Gastroesophageal sphincter (tissue), 4 donors: ENCODE measurements at places on chromosomes 11 and 22.

DNA sequence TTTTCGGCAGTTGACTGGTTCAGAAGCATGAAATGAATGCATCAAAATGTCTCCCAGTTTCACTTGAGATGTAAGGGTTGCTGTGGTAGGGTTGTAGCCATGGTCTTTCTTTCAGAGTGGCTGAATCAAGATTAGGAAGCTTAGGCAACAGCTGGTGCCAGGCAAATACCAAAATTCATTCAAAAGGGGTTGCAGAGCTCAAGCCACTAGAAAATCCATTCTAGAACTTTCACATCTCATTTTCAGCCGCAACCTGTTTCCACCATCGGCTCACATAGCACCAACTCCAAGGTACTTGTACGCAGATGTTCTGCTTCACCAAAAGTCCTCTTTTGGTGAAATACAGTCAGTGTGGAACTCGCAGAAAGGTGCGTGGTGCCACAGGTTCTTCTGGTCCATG is 40.5 kb upstream of the STK33 start:
- ATAC-seq = no peak

DNA sequence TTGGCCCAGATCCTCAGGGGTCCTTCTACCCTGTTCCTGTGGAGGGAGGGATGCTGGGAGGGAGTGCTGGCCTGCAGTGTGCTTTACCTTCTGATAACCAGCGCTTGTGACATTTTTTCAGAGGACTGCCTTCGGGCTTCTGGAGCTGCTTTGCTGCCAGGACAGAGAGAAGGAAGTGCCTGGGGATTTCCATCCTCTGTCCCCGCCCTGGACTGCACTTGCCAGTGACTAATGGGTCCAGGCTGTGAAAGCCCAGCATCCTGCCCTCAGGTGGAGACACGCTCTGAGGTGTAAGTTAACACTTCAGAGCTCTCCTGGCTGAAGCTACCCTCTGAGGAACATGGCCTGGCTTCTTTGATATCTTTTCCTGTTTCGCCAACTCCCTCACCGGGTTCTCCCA is 158.7 kb upstream of the SYT13 start:
- ATAC-seq = no peak

DNA sequence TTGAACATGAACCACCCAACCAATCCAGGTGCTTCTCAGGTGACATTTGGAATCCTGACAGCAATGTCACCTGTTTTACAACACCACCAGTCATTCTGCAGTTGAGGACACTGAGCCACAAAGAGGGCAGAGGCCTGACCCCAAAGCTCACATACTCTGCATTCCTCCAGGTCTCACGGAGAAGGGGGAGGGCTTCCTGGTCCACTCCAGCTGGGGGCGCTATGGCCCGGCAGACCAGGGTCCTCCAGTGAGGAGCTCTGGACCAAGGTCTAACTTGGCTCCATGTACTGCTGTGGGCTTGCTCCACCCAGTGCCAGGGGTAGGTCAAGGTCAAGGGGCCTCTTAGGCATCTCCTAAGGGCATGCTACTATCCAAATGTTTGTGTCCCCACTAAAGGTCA is 1.5 kb upstream of the PNPLA3 start:
- ATAC-seq = no peak

DNA sequence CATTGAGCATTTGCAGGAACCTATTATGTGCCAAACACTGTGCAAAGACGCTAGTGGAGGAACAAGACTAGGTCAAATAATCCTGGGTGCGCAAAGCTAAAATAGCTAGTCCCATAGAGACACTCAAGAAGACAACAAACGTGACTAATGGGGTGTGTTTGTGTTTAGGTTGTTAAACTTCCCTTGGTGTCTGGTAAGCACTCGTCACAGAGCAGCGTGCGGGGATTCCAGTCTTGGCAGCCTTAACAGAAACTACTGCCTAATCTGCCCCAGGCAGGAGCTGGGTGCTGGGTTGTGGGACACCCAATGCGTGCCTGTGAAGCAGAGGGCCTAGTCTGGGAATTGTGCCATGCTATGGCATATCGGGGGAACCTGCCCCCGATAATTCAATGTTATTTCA is 10.8 kb upstream of the CALCB start:
- ATAC-seq = no peak

GRCh38 chr11:68137833-68138232 is 16.6 kb upstream of the CHKA start:
- no peak for ATAC-seq

DNA sequence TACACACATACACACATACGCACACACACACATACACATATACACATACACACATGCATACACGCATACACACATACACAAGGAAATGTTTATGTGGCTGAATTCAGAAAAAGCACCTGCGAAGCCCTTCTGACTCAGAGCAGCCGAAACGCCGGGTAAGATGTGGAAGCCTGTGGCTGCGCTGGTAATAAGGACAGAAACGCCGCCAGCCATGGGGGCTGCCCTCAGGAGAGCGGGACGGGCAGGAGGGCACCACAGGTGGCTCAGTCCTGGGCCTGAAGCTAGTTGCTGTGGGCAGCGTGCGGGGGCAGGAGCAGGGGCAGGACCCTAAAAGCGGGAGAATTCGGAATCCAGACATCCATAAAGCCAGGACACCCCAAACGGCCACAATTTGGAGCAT is 378.3 kb downstream of the BRD1 start:
- no peak for ATAC-seq

- no peak for ATAC-seq
Observed at GRCh38 chr11:76102802-76103201, 103.5 kb downstream of the WNT11 start.

GRCh38 chr11:65557280-65558001 is 718 bp downstream of the LTBP3 start:
- ATAC-seq = no peak

DNA sequence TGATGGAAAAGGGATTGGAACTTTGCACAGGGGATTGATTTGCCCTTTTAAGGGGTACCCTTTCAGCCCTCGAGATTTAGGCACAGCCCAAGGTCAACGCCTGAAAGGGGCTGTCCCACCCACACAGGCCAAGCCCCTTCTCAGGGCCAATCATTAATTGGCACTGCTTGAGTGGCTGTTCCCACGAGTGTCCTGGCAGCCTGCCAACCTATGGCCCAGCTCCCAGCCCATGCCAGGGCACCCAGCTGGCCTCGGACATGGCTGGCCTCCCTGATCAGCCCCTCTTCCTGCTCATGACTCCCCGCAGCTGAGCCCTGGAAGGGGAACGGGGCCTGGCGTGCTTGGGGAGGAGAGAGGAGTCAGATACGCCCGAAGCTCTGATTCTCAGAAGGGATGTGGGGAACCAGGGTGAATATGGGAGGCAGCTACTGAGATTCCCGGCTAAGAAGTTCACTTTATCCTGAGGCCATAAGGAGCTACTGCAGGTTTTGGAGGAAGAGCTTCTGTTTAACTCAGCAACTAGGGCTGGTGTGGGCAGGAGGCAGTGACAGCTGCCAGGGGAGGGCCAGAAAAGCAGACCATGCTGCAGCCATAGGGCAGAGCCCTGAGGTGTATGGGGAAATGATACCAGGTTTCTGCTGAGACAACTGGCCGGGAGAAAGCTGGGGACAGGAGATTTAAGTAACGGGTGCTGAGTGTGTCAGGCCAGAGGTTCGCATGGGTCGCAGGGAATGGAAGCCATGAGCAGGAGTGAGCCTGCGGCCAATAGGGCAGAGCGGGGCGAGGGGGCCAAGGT is 30.0 kb downstream of the WNT7B start:
- no peak for ATAC-seq
